Stomach (tissue), 19 donors: ENCODE measurements at places on chromosomes 4 and X.

- H3K27me3 ChIP-seq: no peaks in the 10 kb centered on the region
- DNase-seq: peak; percentile 76
- H3K36me3 ChIP-seq: no peaks in the 10 kb centered on the region
- no peak overlapping the region for H3K27ac ChIP-seq
These were observed 215.3 kb upstream of the TTC29 start for GRCh38 chr4:147160908-147161513.

- H3K27me3 ChIP-seq: peaks cover 25% of the 10 kb centered on the region
- H3K27ac ChIP-seq: no peak overlapping the region
- no peaks in the 10 kb centered on the region for H3K36me3 ChIP-seq
- DNase-seq: peak; percentile 42
These were observed 35.6 kb downstream of the FRMPD3 start for GRCh38 chrX:107485013-107485412.

DNA sequence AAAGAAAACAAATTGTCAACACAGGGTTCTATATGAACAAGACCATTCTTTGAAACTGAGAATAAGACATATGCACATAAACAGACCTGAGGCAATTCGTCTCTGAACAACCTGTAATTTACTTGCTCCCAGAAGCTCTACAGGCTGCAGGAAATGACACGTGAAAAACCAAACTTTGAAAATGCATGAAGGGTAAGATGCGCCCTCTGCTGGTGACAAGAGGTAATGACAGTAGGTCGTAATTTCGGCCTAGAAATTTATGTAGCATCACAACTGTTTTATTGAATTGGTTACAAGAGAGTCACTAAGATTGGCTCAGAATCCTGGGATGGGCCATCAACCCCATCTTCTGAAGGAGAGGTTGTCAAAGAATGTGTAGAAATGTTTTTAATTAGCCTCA lies 276.5 kb downstream of the PPP4R3C start:
- H3K36me3 ChIP-seq: no peaks in the 10 kb centered on the region
- no peaks in the 10 kb centered on the region for H3K4me1 ChIP-seq
- H3K4me3 ChIP-seq: no peak overlapping the region
- no peak for DNase-seq
- no peaks in the 10 kb centered on the region for H3K27me3 ChIP-seq

- H3K27ac ChIP-seq: peak overlapping the region; percentile 70
- no peak overlapping the region for H3K4me3 ChIP-seq
- peaks cover 56% of the 10 kb centered on the region for H3K4me1 ChIP-seq
- H3K27me3 ChIP-seq: no peaks in the 10 kb centered on the region
- no peaks in the 10 kb centered on the region for H3K36me3 ChIP-seq
These were observed 34.6 kb downstream of the SEPTIN11 start for GRCh38 chr4:76984127-76984526.
